Spleen (tissue), 13 donors: ENCODE measurements at places on chromosomes 1 and 21. TPM values are rescaled to one million over a fixed set of nuclear protein-coding genes. Genes with fewer than 3 reads are reported as not detected.

The PRAMEF4 gene
- polyA plus RNA-seq = not detected

GRCh38 chr1:119682141-119682540 lies 29.6 kb upstream of the PHGDH start:
- no peak for DNase-seq

GRCh38 chr21:15703932-15704331 lies 25.9 kb upstream of the USP25 start:
- DNase-seq = no peak

DNA sequence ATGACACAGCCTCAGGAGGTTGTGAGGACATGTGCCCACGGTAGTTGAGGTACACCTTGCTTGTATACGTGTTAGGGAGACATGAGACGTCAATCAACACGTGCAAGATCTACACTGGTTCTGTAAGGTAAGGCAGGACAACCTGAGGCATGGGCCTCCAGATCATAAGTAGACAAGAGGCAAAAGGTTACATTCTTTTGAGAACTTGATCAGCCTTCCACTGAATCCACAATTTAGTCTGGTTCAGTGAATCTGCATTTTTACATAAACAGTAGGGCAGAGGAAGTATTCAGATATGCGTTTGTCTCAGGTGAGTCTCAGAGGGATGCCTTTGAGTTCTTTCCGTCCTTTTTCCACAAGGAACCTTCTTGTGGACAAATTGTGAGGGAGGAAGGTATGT lies 348.9 kb downstream of the ASTN1 start:
- no peak for DNase-seq

The MROH7 gene
- 0.58 TPM for polyA plus RNA-seq

DNA sequence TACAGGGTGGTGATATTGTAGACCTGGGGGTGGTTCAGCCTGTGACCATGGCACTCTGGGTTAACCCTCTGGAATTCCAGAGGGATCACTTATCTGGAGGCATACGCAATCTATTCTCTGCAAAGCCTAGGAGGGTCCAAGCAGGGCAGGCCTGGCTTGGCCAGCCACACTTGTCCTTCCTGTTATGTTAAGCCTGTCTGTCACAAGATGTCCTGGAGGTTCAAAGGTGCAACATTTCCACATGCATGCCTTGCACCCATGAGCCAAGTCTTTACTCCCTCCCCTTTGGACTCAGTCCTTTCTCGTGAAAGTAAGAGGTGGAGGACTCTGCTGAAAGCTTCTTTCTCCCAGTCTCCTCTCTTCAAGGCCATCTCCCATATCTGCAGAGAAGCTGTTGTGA lies 345.1 kb downstream of the HHIPL2 start:
- no peak for DNase-seq

GRCh38 chr1:2786329-2787162 lies 14.9 kb downstream of the TTC34 start:
- DNase-seq = peak; percentile 90

DNA sequence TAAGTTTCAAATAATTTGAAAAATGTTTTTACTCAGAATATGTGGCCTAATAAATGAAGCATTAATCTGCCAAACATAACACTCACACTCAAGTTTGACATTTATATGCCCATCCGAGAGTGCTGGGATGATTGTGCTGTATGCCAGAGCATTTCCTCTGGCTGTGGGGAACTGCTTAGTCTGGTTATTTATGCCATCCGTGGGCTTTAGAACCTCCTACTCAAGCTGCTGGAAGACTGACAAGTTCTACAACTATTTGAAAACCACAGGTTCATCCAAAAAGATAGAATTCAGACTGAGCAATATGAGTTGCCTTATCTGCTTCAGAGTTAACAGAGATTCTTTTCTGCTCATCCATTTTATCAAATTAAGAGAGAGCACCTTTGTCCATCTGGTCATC lies 25.9 kb downstream of the PCNX2 start:
- no peak for DNase-seq

DNA sequence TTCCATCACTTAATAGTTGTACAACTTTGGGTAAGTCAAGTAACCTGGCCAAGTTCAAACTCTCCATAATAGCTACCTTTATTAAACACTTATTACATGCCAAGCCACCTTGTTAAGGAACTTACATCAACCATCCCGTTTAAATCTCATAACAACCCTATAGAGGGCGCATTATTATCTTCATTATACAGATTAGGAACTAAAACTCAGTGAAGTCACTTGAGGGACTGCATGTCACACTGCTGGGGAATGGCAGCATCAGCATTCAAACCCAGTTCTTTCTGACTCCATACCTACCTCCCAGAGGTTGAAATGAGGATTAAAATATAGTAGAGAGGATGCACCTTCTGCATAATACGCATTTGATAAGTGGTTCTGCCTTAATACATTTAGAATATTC lies 47.1 kb upstream of the PLA2G2C start:
- no peak for DNase-seq
